ENCODE measurements at places on chromosomes 12 and 14. TPM values are rescaled to one million over a fixed set of nuclear protein-coding genes. Genes with fewer than 3 reads are reported as not detected.
A peak's percentile ranks its signal among the peaks of the same experiment; 100 is the strongest.

ACOT2 gene
- total RNA-seq, result 44.5 TPM

APOF gene
- total RNA-seq, result not detected

NR1H4 gene
- total RNA-seq, result 0.32 TPM

EIF2S3B gene
- total RNA-seq, result not detected

ADAM21 gene
- total RNA-seq, result 0.11 TPM

SOAT2 gene
- not detected for total RNA-seq

ZNF839 gene
- total RNA-seq, result 11.0 TPM

DNA sequence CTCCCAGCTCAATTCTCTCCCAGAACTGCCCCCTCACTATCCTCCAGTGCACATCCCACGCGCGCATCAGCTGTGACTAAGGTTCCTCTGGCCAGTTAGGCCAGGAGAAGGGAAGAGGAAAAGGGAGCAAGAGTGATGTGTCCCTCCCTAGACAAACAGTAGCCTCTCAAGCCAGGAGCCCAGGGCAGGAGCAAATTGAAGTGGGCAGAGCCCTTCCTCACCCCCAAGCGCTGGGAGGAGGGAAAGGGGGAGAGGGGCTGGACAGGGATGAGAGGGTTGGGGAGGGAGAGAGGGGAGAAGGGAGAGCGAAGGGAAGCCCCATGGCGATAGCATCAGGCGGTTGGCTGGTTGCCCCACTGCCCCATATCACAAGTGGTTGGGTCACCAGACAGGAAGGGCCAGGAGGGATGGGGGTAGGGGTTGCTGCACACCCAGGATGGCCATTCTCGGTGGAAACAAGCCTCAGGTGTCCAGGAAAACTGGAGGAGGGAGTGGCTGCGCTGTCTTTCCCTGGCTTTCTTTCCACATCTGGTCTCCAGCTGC lies 1.1 kb downstream of the CD63 start:
- H3K4me1 ChIP-seq, result peaks cover 15% of the 10 kb centered on the region
- H3K4me3 ChIP-seq, result peak overlapping the region; percentile 80
- no peaks in the 10 kb centered on the region for H3K27me3 ChIP-seq
- H3K36me3 ChIP-seq, result peaks cover 19% of the 10 kb centered on the region
- DNase-seq, result no peak

- no peaks in the 10 kb centered on the region for H3K27me3 ChIP-seq
- H3K4me3 ChIP-seq, result no peak overlapping the region
- H3K27ac ChIP-seq, result no peak overlapping the region
- H3K4me1 ChIP-seq, result no peaks in the 10 kb centered on the region
These were observed 28.5 kb downstream of the PRPF40B start for GRCh38 chr12:49651855-49652254.

GRCh38 chr14:105148604-105149145 lies 19.9 kb downstream of the JAG2 start:
- no peaks in the 10 kb centered on the region for H3K36me3 ChIP-seq
- no peak overlapping the region for H3K4me3 ChIP-seq
- H3K4me1 ChIP-seq, result no peaks in the 10 kb centered on the region
- DNase-seq, result no peak

DNA sequence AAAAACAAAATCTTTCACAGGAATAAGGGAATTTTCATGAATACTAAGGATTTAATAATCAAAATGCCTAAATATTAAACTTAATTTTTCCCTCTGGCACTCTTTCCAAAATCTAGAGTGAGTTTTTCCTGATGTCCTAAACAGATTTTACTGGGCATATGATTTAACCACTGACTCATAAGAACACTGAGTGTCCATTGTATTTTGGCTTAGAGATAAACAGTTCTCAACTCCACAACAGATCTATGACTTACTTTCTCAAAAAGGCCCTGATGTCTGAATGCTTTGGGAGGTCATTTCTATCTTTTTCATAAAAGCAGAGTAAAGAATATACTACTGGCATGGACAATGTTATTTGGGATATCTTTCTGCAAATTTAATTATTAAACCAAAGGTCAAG lies 15.0 kb downstream of the TMBIM4 start:
- no peaks in the 10 kb centered on the region for H3K27me3 ChIP-seq
- no peak overlapping the region for H3K4me3 ChIP-seq
- peaks cover 21% of the 10 kb centered on the region for H3K36me3 ChIP-seq
- no peak for DNase-seq
- H3K27ac ChIP-seq, result no peak overlapping the region
- H3K4me1 ChIP-seq, result no peaks in the 10 kb centered on the region

DNA sequence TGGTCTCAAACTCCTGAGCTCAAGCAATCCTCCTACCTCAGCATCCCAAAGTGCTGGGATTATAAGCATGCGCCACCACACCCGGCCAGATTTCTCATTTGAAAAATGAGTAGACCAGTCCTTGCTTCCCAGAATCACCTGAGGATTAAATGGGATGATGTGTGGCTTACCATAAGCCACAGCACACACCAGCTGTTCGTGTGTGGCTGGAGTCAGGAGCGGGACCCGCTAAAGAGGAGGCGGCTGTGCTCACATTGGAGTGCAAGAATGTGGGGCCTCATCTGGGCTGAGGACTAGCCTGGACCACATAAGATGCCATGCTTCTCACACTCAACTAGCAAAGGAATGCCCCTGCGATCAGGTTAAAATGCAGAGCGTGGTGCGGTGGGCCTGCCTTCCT lies 6.7 kb upstream of the ALDH2 start:
- no peaks in the 10 kb centered on the region for H3K27me3 ChIP-seq
- no peaks in the 10 kb centered on the region for H3K36me3 ChIP-seq
- no peak overlapping the region for H3K27ac ChIP-seq

DNA sequence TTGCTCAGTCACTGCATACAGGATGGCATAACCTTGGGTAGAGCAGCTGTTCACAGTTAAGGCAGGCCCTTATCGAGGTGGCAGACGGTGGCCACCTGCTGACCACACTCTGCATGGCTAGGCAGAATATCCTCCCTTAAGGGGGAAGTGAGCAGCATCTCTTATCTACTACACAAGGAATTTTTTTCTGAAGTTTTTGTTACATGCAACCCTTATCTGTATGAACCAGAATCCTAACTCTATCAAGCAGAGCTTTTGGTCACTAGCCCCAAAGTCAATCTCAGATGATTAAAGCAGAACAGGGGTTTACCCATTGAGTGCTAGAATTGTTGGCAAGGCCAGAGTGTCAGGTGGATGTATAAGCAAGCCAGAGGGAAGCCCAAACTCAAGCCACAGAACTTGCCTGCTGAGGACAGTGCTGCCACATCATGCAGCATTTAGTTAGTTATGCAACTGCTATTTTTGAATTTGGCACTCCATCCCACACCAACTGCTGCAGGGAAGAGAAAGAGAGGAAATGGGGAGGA lies 192.8 kb downstream of the TBX5 start:
- H3K27me3 ChIP-seq, result no peaks in the 10 kb centered on the region
- no peak for DNase-seq
- H3K27ac ChIP-seq, result no peak overlapping the region
- H3K4me1 ChIP-seq, result no peaks in the 10 kb centered on the region
- no peak overlapping the region for H3K4me3 ChIP-seq
- H3K36me3 ChIP-seq, result no peaks in the 10 kb centered on the region

DNA sequence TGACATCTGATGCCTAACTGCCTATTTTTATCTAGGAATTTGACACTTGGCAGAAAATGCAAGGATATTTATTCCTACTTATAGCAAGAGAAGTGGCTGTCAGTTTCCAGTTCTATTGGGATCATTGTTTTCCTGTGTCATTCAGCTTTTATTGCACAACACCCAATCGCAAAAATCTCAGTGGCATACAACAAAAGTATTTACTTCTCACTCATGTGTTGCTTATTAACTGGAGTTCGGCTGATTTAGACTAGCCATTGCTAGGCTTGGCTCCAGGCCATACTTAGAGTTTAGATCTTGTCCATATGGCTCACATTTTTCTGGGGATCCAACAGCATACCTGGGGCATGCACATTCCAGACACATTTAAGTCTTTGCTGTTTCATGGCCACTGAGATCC lies 218.6 kb upstream of the SYT1 start:
- no peak overlapping the region for H3K27ac ChIP-seq
- no peak for DNase-seq
- no peaks in the 10 kb centered on the region for H3K36me3 ChIP-seq
- no peaks in the 10 kb centered on the region for H3K4me1 ChIP-seq
- no peaks in the 10 kb centered on the region for H3K27me3 ChIP-seq

DNA sequence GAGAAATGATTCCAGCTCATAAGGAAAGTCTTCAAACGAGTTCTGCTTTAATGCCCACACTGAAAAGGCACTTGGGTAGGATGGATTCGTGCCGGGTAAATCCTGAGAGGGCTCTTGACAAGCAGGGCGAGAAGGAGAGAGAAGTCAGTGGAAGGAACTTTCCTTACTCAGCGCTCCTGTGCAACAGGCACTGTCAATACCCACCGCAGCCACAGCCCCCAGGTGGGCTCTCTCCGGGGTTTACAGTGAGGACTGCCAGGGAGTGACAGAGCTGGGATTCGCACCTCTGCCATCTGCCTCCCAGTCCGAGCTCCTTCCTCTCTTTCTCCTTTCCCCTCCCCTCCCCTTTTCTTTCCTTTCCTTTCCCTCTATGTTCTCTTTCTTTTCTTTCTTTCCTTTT lies 118.7 kb downstream of the BEGAIN start:
- H3K4me1 ChIP-seq, result no peaks in the 10 kb centered on the region
- H3K4me3 ChIP-seq, result no peak overlapping the region
- no peaks in the 10 kb centered on the region for H3K27me3 ChIP-seq
- H3K36me3 ChIP-seq, result peaks cover 13% of the 10 kb centered on the region

DNA sequence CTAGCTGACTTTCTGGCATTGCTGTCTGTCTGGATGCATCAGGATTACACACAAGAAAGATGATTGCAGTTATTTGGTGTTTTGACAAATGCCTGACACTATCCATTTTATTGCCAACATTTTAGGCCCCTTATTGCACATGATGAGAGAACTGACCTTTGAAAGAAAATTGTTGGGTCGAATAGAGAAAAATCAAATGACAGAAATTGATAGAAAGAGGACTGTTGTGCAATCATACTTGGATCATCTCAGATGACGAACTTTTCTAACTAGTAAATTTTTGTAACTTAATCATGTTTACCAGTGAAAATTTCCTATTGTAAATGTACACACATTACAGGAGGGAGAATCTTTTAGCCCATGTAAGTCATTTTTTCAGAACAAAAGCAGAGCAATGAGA lies 251.5 kb upstream of the USP15 start:
- DNase-seq, result no peak
- H3K36me3 ChIP-seq, result no peaks in the 10 kb centered on the region
- H3K27me3 ChIP-seq, result no peaks in the 10 kb centered on the region
- H3K4me3 ChIP-seq, result no peak overlapping the region
- H3K27ac ChIP-seq, result no peak overlapping the region
- H3K4me1 ChIP-seq, result no peaks in the 10 kb centered on the region

All from ascending aorta (tissue), 2 donors.